ENCODE measurements at places on chromosomes 2 and 18.

DNA sequence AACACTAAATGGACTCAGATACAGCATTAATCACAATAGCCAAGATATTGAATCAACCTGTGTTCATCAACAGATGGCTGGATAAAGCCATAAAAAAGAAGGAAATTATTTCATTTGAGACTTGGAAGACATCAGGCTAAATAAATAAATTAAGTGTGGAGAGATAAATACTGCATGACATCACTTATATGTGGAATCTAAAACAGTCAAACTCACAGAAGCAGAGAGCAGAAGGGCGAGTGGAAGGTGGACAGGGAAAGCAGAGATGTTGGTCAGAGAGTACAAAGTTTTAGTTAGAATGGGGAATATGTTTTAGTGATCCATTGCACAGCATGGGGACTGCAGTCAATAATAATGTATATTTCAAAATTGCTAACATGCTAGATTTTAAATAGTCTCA is 207.2 kb downstream of the VAPA start:
- no peak for DNase-seq

DNA sequence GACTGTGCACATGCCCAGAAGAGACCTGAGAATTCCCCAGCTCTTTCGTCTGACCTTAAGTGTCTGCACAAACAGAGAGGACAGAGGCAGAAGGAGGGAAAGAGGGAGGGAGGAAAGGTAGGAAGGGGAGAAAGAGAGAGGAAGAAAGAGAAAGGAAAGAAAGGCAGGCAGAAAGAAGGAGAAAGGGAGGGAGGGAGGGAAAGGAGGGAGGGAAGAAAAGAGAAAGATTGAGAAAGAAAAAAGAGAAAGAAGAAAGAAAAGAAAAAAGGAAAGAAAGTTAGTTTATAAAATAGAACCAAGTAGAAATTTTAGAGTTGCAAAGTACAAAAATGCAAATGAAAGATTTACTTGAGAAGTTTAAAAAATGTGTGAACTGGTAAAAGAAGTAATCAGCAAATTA is 7.4 kb upstream of the POLR1B start:
- DNase-seq: no peak

GRCh38 chr18:58268849-58269248 is 224.8 kb downstream of the NEDD4L start:
- no peak for DNase-seq

GRCh38 chr18:22710673-22711191 is 222.4 kb upstream of the RBBP8 start:
- DNase-seq: no peak

DNA sequence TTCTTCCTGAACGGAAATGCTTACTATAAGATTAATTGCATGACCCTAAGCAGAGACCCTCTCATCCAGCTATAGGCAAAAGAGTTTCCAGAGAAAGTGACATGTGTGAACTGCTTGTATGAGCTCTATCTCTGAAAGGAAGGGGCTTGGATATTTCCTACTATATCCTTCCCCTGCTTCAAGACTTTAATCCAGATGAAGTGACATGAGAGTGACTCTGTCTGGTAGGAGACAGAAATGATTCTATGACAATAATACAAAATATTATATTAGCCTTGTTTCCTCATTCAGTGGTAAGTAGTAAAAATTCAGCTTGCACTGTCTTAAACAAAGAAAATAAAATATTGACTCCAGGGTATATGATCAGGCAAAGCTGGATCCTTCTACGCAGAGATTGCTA is 37.5 kb downstream of the NABP1 start:
- DNase-seq: no peak

- DNase-seq: no peak
Observed at GRCh38 chr2:238081150-238081549, 19.0 kb upstream of the ESPNL start.

DNA sequence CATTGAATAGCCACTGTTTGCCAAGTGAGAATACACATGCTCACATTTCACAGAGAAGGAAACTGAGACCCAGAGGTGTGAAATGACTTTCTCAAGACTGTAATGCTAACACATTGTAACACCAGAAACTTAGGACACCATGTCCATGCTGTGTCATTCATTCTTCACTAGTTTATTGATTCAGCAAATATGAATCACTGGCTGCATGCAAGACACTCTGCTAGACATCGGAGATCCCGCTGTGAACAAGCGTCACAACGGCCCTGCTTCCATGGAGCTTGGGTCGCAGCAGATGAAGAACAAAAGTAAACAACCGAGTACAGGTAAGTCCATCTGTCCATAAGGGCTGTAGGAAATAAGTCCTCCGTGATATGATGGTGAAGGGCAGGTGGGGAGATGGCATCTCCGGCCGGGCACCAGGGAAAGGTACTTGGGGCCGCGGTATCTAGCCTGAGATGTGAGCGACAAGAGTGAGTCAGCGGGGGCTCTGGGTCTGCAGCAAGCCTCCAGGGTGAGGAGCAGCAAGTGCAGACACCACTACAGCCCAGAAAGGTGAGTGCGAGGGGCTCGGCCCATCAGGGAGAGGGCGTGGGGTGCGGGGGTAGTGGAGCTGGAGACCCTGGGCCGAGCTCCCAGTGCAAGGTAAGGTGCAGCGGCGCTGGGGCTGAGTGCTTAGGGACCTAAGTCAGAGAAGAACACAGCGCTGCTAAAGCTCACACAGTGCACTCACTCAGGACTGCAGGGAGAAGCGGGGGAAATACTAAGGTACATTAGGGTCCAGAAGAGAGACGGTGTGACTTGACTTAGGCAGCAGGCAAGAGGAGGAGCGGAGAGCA is 391.2 kb downstream of the FBXO15 start:
- DNase-seq: no peak

GRCh38 chr18:6979954-6980353 is 137.6 kb downstream of the LAMA1 start:
- DNase-seq: no peak

DNA sequence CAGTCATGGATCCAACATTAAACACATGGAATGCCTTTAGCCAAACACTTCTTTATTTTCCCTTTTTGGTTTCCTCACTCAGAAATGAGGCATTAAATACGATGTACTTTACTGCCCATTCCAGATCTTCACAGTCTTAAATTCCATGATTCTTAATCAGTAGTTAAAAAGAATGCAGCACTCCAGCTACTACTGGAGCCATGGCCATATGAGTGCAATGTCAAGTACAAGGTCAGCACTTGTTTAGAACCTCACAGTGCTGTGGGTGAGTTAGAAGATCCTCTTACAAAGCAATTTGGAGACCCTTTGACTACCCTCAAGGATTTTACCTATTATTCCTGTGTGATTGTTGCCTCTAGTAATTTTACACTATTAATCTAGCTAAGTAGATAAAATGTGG is 550.3 kb upstream of the LRRTM1 start:
- DNase-seq: no peak

DNA sequence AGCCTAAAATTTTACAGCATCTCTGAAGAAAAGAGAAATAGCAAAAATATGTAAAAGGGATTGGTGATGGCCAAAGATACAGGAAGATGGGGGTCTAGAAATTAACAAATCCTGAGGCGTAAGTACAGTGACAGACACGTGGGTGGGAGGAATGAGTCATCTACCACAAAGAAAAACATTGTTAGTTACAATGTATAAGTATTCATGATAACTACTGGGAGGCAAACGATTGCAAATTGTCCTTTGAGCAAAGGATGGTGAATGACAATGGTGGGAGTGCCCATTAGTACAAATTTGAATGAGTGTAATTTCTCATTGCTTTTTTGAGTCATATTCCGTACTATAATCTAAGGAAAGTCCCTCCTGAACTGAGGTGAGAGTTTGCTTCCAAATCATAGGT is 809.0 kb upstream of the FAM98A start:
- no peak for DNase-seq

DNA sequence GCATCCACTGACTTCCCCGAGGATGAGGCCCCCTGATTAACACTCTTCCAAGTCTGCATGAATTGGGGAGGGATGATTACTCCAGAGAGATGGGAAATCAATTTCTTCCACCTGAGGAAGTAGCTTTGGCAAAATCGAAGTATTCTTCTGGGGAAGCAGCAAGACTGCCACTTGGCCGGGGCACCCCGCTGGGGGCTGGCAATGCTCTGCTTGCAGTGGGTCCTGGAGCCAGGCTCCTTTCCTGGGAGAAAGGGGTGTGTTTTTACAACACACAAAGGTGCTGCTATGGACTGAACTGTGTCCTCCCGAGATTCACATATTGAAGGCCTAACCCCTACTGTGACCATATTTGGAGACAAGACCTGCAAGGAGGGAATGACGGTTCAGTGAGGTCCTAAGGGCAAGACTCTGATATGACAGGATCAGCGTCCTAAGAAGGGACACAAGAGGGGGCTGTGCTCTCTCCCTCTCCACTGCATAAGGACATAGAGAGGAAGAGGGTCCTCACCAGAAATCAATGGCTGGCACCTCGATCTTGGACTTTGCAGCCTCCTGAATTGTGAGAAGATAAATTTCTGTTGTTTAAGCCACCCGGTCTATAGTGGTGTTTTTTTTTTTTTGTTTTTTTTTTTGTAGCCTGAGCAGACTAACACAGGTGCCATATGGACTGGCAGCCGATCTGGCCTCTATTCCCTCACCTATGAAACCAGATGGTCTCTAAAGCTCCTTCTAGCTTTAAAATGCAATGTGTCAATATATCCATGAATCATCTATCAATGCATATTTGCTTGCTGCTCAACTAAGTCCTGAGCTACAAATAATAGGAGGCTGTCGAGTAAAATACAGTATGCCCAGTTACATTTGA is 3.6 kb upstream of the SMARCAL1 start:
- DNase-seq: no peak

- no peak for DNase-seq
Observed at GRCh38 chr2:189302274-189302948, 122.8 kb upstream of the COL5A2 start.

- no peak for DNase-seq
Observed at GRCh38 chr2:200296118-200296517, 10.4 kb upstream of the SPATS2L start.

GRCh38 chr18:36792634-36793283 is 36.0 kb downstream of the TPGS2 start:
- no peak for DNase-seq

GRCh38 chr2:128531856-128532255 is 213.2 kb upstream of the HS6ST1 start:
- no peak for DNase-seq

GRCh38 chr2:20231598-20232026 is 6.7 kb upstream of the SDC1 start:
- no peak for DNase-seq

DNA sequence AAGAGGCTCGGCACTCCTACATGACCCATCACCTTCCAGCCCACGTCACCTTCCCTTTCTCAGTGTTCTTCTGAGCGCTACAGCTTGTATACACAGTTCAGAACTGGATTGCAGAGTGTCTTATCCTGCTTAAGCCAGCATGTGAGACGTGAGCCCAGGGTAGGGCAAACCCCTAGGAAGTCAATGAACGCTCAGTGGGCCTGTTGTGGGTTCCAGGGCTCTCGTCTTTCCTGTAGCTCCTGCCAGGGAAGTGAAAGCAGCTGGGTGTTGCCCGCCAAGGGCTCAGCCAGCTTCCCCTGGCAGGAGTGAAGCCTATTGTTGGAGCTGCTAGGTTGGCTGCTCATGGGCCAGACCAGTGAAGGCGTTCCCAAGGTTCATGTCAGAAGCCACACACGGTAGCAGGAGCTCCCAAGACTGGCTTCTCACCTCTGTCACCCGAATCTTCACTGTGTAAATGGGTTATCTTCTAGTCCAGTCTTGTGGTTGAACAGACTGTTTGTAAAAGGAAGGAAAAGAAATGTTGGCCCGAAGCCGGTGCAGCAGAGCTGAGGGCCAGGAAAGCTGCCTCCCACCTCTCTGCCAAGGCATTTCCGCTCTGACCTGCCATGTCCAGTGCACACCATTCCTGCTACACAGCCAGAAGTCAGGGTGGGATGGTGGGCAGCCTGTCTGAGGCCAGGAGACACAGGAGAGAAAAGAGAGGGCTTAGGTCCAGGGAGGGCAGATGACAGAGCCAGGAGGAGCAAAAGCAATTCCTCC is 69.6 kb upstream of the RMDN2 start:
- no peak for DNase-seq

DNA sequence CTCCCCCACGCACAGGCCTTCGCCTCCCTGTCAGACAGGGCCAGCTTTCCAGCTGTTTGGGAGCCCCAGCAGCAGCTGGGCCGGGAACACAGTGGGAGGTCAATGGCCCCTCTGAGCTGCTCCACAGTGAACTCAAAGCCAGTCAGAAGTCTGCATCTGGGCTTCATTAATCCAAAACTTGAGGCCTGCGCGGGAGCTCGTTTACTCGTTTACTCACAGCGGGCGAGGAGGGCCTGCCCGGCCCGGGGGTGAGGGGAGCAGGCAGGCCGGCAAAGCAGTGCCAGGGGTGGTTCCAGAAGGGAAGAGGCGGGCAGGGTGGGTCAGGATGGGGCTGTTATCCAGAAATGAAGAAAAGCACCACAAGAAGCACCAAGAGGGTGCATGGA is 36.8 kb upstream of the SEMA4C start:
- no peak for DNase-seq

DNA sequence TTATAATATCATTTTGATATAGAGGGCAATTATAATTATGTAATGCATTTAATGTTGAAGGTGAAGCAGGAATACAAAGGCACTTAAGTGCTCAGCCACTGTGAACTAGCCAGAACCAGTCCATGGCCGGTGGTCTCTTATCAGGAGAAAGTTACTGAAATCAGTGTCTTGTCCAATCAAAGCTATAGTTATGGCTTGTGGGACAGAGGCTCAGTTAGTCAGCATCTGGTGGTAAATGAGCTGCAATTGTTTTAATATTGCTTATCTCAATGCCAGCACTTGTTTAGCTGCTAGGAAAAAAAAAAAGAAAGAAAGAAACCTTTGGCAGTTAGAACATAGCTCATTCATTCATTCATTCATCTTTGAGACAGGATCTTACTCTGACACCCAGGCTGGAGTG is 3.8 kb upstream of the ALS2 start:
- no peak for DNase-seq

DNA sequence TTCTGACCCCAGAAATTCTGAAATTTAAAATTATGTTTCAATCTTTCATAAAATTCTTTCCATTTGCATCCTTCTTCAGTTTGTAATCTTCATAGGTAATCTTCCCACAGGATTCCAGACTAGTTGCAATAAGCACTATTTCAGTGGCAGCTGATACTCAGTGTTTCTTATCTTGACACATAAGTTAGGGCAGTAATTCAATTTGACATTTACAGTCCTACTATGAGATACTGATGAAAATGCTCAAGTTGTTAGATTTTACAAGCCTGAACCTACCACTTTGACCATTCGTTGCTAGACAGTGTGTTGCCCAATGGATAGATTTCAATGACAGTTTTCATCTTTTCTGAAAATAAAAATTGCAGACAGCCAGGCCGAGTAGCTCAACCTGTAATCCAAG is 10.4 kb downstream of the METTL21A start:
- no peak for DNase-seq

DNA sequence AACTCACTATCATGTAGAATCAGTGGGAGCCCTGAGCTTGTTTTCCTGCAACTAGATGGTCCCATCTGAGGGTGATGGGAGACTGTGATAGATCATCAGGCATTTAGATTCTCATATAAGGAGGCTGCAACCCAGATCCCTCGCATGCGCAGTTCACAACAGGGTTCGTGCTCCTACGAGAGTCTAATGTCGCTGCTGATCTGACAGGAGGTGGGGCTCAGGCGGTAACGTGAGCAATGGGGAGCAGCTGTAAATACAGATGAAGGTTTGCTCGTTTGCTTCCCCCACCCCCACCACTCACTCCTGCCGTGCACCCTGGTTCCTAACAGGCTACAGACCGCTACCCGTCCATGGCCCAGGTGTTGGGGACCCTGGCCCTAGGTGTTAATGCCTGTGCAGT is 113.6 kb downstream of the RNF144A start:
- no peak for DNase-seq
